Naive thymus-derived CD4-positive, alpha-beta T cell (primary cell): ENCODE measurements at places on chromosomes 5 and 9. TPM values are rescaled to one million over a fixed set of nuclear protein-coding genes. Genes with fewer than 3 reads are reported as not detected.

- DNase-seq: no peak
These were observed 73.4 kb downstream of the FBXO38 start for GRCh38 chr5:148457183-148457620.

DNA sequence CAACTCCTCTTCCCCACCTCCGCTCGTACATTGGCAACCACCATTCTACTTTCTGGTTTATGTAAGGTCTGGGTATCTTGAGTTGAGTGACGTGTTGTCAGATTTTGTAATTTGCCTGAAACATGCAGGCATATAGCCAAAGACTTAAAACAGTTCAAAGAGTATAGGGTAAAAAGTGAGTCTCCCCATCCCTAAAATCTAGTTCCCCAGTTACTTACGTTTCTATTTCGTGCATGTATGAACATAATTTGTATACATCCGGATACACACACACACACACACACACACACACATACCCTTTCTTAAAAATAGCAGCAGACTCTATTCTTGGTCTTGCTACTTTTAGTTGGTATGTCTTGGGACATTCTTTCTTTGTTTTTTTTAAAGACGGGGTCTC lies 915 bp downstream of the HSDL2 start:
- DNase-seq: peak; percentile 10

DNA sequence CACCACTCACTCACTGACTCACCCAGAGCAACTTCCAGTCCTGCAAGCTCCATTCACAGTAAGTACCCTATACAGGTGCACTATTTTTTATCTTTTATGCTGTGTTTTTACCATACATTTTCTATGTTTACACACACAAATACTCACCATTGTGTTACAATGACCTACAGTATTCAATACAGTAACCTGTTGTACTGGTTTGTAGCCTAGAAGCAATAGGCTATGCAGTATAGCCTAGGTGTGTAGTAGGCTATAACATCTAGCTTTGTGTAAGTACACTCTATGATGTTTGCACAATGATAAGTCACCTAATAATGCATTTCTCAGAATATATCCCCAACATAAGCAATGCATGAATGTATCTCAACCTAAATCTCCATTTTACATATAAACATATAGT lies 541.1 kb downstream of the NR2F1-AS1 start:
- DNase-seq: no peak

DNA sequence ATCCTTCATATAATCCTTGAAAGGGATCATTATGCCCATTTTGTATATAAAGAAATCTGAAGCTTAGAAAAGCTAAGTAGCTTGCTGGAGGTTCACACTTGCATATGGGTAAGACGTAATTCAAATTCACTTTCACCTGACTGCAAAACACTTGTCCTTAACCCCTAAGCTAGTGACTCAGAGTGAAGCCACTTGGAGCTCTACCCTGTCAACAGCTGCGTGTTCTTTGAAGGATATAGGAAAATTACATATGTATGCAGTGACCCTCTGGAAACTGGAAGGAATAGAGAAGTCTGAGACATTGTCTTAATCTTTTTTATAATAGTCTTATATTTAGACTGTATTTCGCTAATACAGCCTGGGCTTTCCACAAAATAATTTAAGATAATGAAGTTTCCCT lies 80.0 kb upstream of the STK32A start:
- DNase-seq: no peak

DNA sequence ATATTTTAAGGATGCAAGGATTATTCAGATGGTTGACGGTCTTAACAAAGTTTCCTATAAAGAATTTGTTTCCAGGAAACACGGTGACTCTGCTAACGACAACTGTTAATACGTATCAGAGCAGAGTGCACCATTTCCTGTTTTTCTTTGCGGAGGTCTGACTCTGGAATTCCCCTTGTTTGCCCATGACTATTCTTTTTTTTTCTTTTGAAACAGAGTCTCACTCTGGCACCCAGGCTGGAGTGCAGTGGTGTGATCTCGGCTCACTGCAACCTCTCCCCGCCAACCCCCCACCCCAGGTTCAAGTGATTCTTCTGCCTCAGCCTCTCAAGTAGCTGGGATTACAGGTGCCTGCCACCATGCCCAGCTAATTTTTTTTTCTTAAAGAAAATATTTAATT lies 115.9 kb downstream of the CDC42SE2 start:
- DNase-seq: peak; percentile 62

- DNase-seq: no peak
These were observed 263.5 kb upstream of the SEMA6A start for GRCh38 chr5:116838011-116838536.

DNA sequence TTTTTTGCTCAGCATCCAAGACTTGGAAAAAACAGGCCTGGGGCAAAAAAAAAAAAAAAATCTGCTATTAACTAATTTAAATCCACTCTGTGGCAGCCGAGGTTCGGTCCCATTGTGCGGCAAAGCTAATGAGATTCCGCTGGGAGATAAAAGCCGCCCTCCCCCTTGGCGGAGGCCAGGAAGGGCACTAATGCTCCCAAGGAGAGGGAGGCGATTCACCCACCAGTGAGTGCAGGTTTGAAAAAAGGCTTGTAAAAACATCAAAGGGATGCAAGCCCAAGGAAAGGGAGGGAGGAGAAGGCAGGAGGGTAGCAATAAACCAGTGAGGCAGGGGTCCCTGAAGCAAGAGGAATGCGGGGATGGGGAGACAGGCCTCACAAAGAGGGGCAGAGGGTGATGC lies 129.5 kb upstream of the RAPGEF1 start:
- DNase-seq: no peak

DNA sequence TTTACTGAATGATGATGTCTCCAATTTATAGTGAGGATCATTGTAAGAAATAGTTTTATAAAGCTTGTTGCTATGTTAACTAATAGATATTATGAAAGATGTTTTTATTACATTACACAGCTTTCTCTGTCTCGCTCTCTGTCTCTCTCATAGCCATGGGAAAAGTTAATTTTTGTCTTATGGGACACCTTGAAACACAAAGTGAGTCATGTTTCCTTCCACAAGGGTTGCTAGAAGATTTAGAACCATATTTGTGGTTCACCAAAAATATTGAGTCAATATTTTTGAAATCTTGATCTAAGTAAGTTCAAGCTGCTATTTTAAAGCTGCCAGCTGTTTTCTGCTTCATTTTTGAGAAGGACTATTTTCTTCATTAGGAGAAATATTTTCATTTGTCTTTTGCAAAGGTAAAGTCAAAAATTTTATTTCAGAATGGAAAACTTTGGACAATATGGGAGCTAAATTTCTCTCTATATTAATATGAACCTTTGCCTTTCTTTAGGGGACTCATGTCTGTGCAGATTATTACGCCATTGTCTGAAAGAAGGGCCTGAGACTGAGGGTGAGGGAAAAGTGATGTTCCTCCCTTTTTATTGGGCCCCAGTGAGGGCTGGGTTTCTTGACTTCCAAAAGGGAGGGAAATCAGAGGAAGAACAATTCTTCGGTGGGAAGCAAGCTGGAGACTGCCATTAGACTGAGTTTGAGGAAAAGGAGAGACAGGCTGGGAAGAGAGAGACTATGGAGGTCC lies 87.9 kb upstream of the SLC24A2 start:
- no peak for DNase-seq

GRCh38 chr5:177366528-177367322 lies 9.0 kb downstream of the RGS14 start:
- no peak for DNase-seq

Gene DNM1
- polyA plus RNA-seq: 0.24 TPM

Gene OBP2B
- polyA plus RNA-seq: not detected

Gene MRPL36
- 77.5 TPM for polyA plus RNA-seq

Gene GABRA6
- polyA plus RNA-seq: not detected

Gene LIX1
- not detected for polyA plus RNA-seq
